ENCODE measurements at places on chromosomes 6 and 20.

DNA sequence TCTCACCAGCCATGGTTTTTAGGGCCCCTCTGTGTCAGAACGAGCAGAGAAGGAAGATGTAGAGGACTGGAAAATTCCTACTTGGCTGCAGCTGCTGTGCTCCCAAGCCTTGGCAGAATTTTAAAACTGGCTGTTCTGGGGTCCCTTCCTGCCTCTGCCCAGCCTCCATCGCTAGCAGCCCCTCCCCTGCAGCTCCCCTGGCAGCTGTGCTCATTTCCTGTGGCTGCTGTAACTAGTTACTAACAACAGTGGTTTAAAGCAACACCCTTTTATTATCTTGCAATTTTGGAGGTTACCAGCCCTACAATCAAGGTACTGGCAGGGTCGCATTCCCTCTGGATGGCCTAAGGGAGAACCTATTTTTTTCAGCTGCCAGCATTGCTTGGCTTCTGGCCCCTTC lies 3.7 kb upstream of the CST11 start:
- DNase-seq: no peak

DNA sequence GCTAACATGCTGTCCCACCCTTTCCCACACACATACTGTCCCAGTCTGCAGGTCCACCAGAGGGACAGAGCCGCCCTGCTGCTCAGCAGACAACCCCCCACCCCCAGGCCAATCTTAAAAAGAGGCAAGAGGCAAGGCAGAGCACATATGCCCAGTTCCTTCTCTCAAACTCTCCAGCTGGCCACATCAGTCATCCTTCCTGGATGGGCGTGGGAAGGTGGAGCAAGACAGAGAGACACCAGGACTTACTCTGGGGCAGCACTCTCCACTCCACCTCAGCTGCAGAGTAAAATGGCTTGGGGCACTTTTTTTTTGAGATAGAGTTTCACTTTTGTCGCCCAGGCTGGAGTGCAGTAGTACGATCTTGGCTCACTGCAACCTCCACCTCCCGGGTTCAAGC lies 10.8 kb downstream of the MOCS3 start:
- no peak for DNase-seq

DNA sequence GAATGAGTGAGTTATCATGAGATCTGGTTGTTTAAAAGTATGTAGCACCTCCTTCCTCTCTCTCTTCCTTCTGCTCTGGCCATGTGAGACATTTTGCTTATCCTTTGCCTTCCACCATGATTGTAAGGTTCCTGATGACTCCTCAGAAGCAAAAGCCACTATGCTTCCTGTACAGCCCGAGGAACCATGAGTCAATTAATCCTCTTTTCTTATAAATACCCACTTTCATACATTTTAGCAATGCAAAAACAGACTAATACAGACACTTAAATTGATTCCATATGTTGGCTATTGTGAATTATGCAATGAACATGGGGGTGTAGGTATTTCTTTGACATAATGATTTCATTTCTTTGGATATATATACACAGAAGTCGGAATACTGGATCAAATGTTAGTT lies 792.8 kb upstream of the EYS start:
- DNase-seq: no peak

- DNase-seq: peak; percentile 82
These were observed at the start of gene NCOA7 for GRCh38 chr6:125790358-125791150. TSS of gene NCOA7 (plus strand) at chr6:125790960. CDS start at chr6:125815355, 24,395 bp downstream.

GRCh38 chr20:24207803-24208300 lies 219.3 kb upstream of the GGTLC1 start:
- DNase-seq: no peak

DNA sequence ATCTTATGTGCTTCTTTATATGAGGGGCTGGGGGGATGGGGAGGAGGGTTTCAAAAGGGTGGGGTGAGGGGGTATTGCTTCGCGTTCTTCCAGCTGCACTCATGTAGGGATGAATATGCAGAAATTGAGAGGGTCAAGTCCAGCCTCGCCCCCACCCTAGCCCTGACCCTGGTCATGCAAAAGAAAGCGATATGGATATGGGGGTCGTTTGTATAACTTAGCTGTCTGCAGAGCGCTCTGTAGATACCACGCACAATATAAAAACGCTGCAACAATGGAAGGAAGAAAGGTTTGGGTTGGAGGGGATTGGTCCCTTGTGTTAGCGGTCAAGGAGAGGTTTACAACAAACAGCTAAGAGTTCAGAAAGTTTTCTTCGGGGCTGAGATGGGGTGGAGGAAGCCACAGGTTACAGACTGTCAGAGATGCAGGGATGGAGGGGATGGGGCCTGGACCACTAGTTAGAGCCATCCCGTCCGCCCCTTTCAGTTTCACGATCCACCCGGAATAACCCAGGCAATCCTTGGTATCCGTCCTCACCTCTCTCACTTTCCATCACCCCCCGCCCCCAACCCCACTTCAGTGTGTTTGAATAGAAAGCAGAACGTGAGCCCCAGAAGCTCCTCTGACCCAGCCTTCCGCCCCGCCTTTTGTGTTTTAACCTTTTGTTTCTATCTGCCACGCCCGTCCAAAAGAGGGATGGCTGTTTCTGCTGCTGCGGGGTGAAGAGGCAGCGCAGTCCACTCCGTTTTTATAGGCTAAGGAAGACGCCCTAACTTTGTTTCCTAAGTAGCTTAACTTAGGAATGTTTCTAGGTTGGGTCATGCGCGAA lies 73.5 kb downstream of the SOX4 start:
- no peak for DNase-seq

DNA sequence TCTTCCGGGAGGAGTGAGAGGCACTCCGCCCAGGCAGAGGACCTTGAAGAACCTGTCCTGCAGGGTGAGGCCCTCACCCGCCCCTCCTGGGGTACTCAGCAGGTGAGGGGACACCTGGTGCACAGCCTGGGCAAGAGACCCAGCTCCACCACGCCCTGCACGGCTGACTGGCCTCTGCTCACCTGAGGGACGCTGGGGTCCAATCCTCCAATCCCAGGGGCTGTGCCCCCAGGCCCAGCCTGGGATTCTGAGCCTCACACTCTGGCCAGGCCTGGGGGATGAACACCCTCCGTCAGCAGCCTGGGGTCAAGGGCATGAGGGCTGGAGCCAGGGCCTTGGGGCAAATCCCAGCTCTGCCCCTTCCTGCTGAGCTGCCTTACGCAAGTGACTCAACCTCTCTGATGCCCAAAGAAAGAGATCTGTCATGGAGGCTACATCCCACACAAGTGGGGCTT lies 149.9 kb upstream of the PTPN1 start:
- DNase-seq: no peak

GRCh38 chr6:100452998-100453397 lies 11.7 kb downstream of the SIM1 start:
- DNase-seq: no peak

GRCh38 chr6:50945789-50946188 lies 127.1 kb downstream of the TFAP2B start:
- no peak for DNase-seq

DNA sequence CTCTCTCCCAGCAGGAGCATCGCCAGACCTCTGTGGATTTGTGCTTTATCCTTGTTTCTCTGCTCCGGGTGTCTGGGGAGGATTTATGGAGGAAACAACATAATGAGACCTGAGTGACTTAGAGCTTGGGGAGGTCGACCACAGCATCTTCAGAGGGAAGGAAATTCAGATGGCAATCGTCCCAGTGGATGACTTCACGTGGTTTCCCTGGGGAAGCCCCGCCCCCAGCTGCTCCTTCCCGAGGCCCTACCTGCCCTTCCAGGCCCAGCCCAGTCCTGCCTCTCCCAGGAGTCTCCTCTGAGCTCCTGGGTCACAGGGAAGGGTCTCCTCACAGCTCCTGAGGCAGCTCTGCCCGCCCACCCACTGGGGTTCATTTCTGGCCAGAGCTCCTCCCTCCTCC lies 430.3 kb upstream of the SULF2 start:
- no peak for DNase-seq

DNA sequence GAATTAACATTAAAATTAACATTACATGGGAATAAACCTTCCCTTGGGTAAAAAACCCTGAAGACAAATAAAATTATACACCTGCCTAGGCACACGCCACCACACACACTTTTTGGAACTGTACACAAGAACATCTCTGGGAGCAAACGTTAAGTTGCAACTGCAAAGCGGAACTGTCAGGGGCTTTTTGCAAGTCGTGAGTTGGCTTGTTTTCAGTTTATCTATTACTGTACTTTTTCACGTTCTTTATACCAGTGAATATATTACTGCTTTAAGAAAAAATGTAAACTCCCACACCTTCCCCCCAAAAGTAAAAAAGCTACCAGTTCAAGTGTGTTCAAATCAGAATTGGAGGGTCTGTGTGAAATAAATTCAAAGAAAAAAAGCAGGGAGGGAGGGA lies 65.5 kb upstream of the NFATC2 start:
- no peak for DNase-seq

DNA sequence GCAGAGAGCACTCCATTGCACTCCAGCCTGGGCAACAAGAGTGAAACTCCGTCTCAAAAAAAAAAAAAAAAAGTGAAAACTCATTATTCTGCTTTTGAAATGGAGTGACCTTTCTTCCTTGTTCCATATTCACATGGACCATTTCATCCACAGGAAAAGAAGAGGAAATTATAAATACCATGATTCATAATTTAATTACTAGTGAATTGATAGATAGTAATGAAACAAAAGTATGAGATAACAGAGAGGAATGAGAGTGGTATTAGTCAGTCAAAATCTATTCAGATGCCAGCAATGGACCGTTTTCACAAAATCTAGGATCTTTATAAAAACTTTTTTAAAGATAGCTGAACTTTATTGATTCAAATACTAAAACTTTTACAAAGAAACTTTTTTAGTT lies 443.1 kb upstream of the FLRT3 start:
- no peak for DNase-seq

DNA sequence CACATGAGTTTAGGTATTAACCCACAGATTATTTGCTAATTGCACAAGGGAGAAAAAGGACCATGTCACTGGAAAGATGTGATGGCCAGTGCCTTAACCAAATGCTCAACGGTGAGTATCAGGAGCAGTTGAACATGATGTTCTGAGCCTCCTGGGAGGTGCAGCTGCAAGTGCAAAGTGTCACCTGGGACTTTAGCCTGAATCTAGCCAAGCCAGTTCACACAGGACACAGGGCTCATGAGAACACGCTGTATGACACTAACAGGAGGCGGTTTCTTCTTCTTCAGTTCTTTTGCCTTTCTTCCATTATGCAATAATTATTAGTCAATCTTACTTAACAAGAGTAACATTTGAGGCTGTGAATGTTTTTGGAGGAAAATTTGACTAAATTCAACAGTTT lies 225.3 kb downstream of the THBS2 start:
- no peak for DNase-seq

DNA sequence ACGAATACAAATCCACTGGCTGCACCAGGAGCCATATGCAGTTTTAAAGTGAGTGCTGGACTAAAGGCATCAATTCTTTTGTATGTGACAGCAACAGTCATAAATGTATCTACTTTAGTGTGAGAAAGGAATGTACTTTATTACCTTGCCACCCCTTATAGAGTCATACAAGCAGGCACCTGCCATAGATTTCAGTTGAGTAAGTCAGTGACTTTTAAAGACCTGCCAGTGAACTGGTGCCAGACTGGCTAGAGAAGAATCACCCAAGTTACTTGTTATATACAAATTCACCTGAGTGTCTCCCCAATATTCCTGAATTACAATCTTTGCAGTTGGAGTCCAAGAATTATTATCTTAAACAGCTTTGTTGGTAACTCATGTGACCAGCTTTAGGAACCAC lies 547.9 kb downstream of the COL12A1 start:
- DNase-seq: no peak

- no peak for DNase-seq
These were observed 146.6 kb upstream of the AKIRIN2 start for GRCh38 chr6:87848616-87849015.

All from stimulated activated naive CD4-positive, alpha-beta T cell (primary cell).